ENCODE measurements at places on chromosomes 5 and 9.

DNA sequence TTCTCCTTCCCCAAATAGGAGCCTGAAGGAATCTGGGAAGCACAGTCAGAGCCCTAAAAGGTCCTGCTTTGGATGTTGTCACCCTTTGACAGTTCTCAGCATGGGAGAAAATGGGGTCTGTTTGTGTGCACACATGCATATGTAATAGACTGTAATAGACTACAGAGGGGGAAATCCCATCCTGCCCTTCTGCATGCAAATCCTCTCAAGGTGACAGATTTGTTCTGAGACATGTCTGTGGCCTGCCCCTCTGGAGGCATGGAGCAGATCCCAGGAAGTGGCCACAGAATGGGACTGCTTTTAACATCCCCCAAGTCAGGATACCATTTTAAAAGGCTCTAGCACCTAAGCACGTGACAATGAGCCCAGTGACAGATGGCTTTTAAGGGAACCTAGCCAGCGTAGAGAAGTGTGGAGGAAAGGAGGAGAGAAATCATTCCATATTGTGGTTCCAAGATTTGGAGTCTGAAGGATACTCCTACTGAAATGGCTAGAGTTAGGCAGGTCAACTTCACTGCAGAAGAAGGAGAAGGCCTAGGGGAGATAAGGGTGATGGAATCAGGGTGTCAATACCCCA is 483.5 kb downstream of the SPOCK1 start:
- no peak for DNase-seq

DNA sequence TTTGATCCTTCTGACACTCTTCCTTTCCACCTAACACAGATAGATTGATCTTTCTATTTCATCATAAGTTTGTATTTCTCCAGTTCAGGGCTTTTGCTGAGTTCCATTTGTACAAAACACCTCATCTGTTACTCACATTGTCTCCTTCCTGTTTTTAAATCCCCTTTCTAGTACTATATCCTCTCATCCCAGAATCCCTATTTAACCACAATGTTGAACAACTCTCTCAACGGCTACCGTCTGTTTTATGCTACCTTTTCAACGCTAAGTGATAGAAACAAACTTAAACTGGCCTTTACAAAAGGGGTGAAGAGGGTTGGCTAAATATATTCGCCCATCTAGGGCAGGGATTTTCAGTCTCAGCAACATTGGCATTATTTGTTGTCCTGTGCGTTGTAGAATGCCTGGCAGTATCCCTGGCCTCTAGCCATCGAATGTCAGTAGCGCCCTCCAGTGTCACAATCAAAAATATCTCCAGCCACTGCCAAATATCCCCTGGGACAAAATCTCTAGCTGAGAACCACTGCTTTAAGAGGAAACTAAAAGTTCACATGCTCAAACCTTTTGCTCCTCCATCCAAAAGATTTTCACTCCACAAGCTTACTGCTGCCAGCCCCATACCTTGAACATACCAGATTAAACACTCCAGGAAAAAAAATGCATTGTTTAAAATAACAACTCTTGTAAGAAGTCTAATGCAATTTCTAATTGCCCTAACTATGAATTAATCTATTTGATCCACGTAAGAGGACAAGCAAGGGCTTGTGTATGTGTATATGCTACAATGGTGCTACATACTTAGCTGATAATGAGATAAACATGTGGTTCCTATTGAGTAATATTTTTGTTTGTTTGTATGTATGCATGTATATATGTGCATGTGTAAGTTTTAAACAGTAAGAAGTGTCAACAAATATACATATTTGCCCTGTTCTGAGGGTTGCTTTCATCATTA is 344.0 kb downstream of the PTPRD start:
- DNase-seq = no peak

- no peak for DNase-seq
These were observed 60.1 kb downstream of the RGS3 start for GRCh38 chr9:113523421-113524141.

GRCh38 chr9:113011911-113012381 is at the start of gene ZNF883:
Gene ZNF883 (minus strand): TSS chr9:113012192.
- DNase-seq = no peak

DNA sequence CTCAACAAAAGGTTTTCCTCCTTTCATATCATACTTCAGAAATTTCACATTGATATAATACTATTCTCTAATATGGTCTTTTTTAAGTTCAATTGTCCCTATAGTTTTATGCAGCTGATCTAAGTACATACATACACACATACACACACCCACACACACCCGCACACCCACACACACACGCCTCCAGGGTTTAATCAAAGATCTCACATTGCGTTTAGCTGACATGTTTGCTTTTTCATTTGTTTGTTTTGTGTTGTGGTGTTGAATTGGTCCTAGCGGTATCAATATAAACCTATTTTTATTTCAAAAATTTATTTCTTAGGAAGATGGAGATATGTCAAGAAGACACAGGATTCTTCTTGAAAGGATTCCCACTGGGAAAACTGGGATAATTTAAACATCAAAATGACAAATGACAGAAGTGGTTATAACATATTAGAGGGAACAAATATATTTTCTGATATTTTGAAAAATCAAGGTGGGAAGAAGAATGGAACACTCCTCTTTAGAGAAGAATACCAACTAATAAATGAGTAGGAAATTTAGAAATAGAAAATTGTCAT is 434.9 kb upstream of the SLC30A5 start:
- no peak for DNase-seq

- no peak for DNase-seq
These were observed 40.6 kb downstream of the USP20 start for GRCh38 chr9:129875687-129876395.

DNA sequence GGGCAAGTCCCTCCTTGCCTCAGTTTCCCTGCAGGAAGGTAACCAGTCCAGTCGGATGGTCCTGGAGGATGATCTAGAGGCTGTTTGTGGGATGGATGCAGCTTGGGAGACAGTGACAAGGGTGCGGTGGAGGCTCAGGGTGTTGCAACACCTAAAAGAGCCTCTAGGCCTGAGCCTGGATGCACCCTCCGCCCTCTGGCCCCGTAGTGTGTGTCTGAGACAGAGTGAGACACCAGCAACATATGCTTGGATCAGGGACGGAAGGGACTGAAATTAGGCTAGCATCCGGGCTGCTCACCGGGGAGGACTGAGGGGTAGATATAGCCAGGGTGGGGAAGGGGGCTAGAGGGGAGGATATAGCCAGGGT is 1.1 kb downstream of the CRAT start:
- DNase-seq = no peak

- no peak for DNase-seq
These were observed 81.0 kb upstream of the MAST4 start for GRCh38 chr5:66515209-66515608.

GRCh38 chr5:39100301-39100850 is 26.2 kb upstream of the RICTOR start:
- DNase-seq = no peak

DNA sequence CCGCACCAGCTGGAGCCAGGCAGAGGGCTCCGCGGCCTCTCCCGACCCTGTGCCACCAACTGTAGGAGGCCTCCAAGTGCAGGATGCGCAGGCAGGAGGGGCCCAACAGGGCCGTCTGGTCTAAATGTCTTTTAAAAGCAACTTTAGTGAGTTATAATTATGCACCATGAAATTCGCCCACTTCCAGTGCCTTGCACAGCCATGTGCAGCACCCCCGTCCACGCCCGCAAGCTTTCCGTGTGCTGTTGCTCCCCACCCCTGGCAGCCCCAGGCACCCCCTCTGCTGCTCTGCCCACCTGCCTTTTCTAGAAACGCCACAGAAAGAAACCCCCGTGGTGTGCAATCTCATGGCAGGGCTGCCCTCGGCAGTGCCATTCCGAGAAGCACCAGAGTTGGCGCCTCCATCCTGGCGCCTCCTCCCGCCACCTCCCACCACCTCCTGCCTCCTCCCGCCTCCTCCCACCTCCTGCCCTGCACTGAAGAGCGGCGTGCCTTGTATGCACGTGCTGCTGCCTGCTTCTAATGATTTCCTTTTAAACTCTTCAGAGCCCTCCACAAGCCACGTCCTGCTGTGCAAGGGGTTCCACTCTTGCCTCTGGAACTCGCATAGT is 7.5 kb upstream of the SLC6A18 start:
- no peak for DNase-seq

DNA sequence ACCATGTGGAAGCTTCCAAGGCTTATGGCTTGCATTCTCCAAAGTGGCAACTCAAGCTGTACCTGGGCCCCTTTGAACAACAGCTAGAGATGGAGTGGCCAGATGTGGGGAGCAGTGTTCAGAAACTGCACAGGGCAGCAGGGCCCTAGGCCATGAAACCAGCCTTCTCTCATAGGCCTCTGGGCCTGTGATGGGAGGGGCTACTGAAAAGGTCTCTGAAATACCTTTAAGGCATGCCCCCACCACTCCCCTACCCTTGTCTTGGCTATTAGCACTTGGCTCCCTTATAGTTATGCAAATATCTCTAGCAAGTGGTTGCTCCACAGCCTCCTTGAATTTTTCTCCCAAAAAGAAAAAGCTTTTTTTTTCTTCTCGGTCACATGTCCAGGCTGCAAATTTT is 1014.6 kb downstream of the DTWD2 start:
- DNase-seq = no peak

Measured in chondrocyte (in vitro differentiated cells).